ENCODE measurements at places on chromosomes 12 and 14.
A peak's percentile ranks its signal among the peaks of the same experiment; 100 is the strongest.

GRCh38 chr14:88029500-88029899 lies 24.6 kb downstream of the GPR65 start:
- no peak for DNase-seq

DNA sequence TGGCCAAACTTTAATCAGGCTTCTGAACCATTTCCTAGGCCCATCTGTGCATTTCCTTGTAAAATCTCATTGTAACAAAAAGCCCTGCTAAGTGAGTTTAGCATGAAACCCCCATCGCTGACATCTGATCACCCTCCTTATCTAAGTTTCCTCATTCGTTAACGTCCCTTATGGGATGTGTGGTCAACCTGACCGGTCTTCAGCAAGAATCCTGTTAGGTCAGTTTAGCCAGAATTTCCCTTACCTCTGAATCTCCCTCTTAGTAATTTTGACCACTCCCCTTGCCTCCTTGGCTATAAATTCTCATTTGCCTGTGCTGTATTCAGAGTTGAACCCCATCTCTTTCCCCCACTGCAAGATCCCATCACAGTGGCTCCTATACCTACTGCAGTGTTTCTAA lies 239.3 kb downstream of the RMST start:
- DNase-seq: no peak

DNA sequence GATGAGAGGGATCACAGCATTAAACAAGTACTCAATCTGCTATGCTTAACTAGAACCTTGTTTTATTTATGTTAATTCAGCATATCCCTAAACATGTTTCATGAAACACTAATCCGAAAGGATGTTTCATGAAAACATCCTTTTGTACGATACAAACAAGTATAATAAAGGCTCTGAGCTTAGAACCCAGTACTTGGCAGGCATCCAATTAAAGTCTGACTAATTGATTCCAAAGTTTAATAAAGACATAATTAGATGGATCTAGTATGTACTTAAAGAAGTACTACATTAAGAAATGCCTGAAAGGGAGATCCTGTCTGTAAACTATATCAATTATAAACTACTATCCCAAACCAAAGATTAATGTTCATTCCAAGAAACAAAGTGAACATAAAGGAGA lies 51.8 kb downstream of the SCAF11 start:
- no peak for DNase-seq

GRCh38 chr12:11895421-11896078 lies 175.2 kb upstream of the BCL2L14 start:
- no peak for DNase-seq

GRCh38 chr14:104550340-104550860 lies 29.2 kb upstream of the C14orf180 start:
- no peak for DNase-seq

DNA sequence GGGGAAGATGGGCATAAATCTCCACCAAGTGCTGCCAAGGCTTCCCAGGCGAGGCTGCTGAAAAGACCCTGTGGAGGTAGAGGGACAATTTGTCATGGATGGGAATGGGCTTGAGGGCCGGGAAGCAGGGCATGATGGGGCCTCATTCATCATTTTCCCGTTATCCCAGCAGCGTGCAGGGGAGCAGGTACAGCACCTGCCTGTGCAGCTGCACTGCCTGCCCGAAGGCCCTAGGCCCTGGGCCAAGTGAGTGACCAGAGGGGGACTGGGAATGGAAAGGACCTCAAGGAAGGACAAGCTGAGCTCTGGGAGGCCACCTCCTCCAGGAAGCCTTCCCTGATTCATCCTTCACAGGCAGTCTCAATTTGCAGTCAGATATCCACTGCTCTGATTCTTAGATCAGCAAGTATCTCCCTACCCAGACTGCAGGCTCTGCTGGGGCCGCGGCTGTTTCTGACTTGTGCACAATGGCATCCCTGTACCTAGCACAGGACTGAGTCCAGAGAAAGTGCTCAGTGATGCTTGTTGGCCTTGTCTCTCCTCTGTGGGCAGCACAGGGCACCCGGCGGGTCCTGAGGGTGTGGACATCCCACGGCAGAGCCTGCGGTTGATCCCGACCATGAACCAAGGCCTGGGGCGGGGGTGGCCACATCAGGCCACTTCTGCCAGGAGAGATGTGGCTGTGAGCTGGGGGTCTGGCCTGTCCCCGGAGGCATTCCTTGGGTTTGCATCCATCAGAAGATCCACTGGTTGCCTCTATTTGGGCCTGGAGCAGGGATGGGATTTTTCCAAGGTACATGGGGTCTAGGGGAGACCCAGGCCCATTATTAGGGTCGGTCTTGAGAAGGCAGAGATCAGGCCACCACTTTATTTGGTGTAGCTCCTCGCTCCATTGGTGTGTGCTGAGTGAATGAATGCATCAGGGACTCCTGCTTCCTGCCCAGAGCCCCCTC lies 167.3 kb upstream of the RTL1 start:
- DNase-seq: no peak

DNA sequence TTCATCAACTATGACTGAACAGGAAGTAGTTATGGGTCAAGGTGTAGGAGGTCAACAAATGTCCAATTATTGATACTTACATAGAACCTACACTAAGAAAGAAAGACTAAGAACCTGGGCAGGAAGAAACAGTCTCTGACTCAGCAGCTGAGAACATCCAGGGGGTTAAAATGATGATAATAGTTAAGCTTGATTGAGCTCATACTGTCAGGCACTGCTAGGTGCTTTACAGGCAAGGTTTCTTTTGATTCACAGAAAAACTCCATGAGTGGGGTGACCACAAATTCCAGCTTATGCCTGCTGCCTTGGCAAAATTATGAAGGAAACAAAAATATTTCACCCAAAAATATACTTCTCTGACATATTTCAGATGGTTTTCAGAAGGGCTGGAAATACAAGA lies 75.0 kb downstream of the ACADS start:
- DNase-seq: no peak

- DNase-seq: no peak
Measured at GRCh38 chr12:90965204-90965603, 10.2 kb upstream of the CCER1 start.

GRCh38 chr14:88592031-88592430 lies 29.2 kb downstream of the ZC3H14 start:
- peak; percentile 71 for DNase-seq

DNA sequence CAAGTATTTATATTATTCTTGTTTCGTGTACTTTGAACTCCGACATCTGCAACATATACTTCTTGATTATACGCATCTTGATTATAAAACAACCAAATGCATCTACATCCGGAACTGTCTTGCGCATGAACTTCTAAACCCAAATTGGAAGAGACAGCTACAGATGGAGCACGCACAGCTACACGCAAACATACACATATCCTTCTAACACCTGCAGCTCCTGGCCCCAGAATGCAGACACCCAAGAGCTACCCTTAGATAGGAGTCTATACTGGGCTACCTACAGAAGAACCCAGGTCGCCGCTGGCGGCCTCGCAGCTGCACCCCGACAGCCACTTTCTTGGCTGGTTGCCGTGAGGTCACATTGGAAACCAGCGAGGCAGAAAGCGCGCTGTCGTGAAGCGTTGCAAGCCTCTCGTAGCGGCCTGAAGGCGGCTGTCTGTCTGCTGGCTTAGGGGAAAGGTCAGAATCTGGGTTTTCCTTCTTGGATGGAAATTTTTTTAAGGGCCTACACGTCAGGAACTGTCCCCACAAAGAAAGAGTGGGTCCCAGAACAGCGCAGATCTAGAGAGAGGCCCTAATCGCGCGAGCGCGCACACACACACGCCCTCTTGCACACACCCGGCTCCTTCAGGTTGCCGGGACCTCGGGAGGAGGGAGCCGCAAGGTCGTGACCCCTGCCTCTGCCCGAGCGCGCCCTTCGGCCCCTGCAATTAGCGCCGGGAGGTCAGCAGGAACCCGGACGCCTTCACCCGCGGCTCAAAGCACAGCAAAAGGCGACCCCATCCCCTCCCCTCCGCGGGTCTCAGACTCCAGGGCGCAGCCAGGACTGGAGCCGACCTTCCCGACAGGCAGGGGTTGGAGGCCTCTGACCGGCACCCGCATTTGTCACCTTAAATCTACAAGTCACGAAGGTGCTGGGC lies 17.0 kb downstream of the TBX3 start:
- no peak for DNase-seq

DNA sequence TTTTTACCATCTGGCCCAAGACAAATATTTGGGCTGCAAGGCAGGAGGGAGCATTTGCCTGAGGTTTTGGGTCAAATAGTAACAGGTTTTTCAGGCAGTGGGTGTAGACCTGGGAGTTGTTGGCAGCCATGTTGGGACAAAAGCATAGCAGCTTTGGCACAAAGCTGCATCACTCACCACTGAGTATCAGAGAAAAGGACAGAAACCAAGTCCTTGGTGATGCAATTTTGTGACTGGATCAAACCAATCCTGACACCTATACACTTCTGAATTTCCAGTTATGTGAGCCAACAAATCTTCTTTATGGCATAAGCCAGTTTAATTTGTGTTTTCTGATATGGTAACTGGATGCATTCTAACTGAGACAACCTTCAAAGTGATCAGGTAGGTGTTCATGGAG lies 144.8 kb upstream of the KRR1 start:
- no peak for DNase-seq

- DNase-seq: no peak
Measured at GRCh38 chr14:101251812-101252442, 309.4 kb upstream of the DIO3 start.

GRCh38 chr12:108484431-108484830 lies 30.6 kb upstream of the FICD start:
- DNase-seq: no peak

- no peak for DNase-seq
Measured at GRCh38 chr12:132141976-132142678, 2.0 kb downstream of the DDX51 start.

Measured in NCI-H1694 (cell line).